Lung (tissue), 17 donors: ENCODE measurements at places on chromosomes 5 and 9. TPM values are rescaled to one million over a fixed set of nuclear protein-coding genes. Genes with fewer than 3 reads are reported as not detected.
A peak's percentile ranks its signal among the peaks of the same experiment; 100 is the strongest.

Gene CCDC192
- 0.40 TPM for total RNA-seq

Gene GARIN3
- total RNA-seq, result not detected

DNA sequence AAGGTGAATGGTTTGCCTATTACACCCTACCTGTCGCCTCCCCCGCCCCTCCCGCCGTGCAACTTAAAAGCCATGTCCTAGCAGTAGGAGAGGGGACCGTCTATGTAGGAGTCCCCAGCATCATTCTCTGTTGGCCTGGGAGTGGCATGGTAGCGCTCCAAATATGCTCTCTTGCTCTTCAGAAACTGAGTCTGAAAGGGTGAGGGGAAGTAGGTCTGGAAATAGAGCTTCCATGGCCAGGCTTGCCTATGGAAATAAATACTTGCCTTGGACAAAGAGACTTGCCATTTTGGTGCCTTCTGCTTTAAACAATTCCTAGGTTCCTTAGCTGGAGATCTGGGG is 1.4 kb downstream of the RGS7BP start:
- DNase-seq, result no peak
- no peaks in the 10 kb centered on the region for H3K4me1 ChIP-seq
- no peak overlapping the region for H3K27ac ChIP-seq
- no peaks in the 10 kb centered on the region for H3K27me3 ChIP-seq
- H3K36me3 ChIP-seq, result no peaks in the 10 kb centered on the region

- H3K27me3 ChIP-seq, result peaks cover 84% of the 10 kb centered on the region
- H3K4me3 ChIP-seq, result no peak overlapping the region
- H3K36me3 ChIP-seq, result no peaks in the 10 kb centered on the region
- H3K27ac ChIP-seq, result no peak overlapping the region
Observed at GRCh38 chr5:73303148-73304079, 130.4 kb downstream of the TMEM174 start.

Gene TAF11L10
- not detected for total RNA-seq

DNA sequence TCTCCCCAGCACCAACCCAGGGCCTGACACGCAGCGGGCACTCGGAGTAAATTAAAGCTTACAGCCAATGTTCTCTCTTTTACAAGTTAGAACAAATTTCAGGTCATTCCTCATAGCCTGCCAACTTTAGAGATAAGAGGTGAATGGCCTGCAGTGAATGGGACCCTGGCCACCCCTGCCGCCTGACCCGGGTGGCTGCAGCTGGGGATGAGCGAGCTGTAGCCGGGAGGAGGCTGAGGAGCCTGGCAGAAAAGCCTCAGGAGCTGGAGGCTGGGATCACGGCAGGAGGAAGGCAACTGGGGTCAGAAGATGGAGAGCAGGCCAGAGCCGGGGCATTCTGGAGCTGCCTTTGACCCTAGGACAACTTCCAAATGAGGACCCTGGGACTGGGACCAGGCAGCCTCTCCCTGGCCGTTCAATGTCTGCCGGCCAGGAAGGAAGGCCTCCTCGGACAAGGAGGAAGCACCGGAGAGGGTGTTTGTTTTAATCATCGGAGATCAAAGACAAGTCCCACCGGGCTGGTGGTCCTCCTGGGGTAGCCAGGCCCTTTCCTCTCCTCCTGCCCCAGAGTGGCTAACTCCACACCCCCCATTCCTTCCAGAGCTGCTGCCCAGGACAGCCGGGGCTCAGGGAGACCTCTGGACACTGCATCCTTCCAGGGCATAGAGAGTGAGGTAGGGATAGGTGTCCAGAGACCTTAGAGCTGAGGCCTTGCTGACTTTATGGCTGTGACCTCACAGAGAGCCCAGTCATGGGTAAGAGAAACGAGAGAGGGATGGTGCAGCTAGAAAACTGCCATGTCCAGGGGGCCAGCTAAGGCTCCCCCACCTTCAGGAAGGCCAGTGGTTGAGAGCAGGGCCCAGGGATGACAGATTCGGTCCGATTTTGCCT is 87.3 kb upstream of the LMX1B start:
- H3K36me3 ChIP-seq, result no peaks in the 10 kb centered on the region
- H3K4me3 ChIP-seq, result no peak overlapping the region
- DNase-seq, result no peak
- no peak overlapping the region for H3K27ac ChIP-seq
- peaks cover 4% of the 10 kb centered on the region for H3K27me3 ChIP-seq

Gene ORM2
- 0.77 TPM for total RNA-seq

Gene EGFLAM
- total RNA-seq, result 0.52 TPM

Gene GDA
- total RNA-seq, result 0.61 TPM

DNA sequence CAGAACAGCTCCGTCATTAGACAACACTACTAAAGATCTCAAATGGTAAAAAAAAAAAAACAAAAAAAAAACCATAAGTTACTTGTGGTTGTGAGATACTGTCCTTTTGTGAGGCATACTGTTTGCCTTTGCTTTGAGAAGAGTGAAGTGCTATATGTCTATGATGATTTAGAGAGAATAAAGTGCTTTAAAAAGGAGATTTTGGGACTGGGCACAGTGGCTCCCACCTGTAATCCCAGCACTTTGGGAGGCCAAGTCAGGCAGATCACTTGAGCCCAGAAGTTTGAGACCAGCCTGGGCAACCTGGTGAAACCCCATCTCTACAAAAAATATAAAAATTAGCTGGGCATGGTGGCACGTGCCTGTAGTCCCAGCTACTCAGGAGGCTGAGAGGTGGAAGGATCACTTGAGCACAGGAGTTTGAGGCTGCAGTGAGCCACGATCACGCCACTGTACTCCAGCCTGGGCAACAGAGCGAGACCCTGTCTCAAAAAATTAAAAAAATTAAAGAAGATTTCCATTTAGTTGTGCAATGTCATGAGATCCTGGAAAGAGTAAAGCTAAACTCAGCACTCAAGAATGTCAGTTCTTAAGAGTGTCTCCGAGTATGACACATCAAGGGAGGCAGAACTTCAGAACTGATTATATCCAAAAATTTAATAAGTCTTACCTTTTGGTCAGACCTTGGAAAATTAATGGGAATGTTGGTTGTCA is 87.3 kb downstream of the PRDM6 start:
- no peak overlapping the region for H3K4me3 ChIP-seq
- peaks cover 16% of the 10 kb centered on the region for H3K36me3 ChIP-seq
- DNase-seq, result no peak

GRCh38 chr9:113463418-113464285 is at the start of gene RGS3:
TSS of gene RGS3 (plus strand) at chr9:113463727. CDS start at chr9:113463803, 76 bp downstream.
- H3K27ac ChIP-seq, result peak within 1 kb of the TSS; percentile 78
- peaks cover 15% of the 10 kb centered on the region for H3K27me3 ChIP-seq
- H3K4me3 ChIP-seq, result peak within 1 kb of the TSS; percentile 18
- no peaks in the 10 kb centered on the region for H3K4me1 ChIP-seq

DNA sequence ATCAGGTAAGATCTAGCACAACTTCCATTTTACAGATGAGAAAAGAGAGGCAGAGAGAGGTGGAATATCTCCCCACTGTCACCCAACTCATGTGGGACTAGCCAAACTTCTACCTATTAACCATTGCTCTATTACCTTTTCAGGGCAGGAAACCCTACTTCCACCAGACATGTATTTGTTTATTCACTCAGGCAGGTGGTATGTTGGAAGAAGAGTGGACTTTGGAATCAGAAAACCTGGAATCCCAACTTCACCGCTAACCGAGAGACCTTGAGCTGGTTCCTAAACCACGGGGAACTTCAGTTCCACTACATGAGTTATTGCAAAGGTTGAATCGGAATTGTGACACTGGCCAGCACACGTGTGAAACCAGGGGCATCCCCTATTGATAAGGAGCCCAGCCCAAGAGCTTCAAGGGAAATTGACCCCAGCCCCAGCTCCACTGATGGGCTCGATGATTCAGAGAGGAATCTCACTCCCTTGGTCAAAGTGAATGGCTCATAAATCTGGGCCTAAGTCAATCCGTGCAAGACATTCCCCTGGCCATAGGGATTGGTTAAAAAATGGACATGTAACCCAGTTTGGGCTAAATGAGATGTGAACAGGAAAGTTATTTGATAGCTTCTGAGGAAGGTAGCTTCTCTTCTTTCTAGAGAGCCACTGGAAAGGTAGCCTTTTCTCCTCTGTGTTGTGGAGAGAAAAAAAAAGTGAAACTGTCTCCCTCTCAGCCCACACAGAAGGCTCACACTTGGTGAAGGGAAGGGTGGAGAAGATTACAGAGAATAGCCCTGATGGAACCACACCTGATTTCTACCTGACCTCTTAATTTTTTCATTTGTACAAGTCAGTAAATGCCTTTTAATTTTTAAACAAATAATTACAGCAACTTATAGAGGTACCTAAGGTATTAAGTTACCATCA is 5.5 kb upstream of the GLIS3 start:
- no peak overlapping the region for H3K4me3 ChIP-seq
- H3K27me3 ChIP-seq, result no peaks in the 10 kb centered on the region
- no peaks in the 10 kb centered on the region for H3K36me3 ChIP-seq

Gene CDKN2B
- total RNA-seq, result 16.1 TPM

DNA sequence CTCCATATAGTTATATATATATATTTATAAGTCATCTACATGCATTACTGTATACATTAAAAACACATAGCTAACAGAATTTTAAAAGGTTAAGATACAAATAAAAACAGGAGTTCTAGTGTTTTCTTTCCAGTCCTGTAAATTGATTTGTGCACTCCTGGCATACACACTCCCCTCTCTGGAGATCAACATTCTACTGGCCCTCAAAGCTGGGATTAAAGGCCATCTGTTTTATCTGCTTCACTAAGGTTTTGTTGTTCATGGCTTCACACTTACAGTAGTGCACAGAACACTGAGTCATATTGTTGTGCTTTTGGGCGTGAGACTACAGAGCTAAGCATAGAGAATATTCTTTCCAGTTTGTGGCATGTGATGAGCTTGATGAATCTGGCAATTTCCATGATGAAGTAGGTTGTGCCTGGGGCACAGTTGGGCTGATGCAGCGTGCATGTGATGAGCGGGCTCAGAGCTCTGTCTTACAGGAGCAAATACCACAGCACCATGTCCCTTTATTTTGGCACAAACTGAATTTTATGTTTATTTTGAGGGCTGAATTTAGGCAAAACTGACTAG is 98.2 kb downstream of the TAF11L14 start:
- H3K4me3 ChIP-seq, result no peak overlapping the region
- H3K27me3 ChIP-seq, result no peaks in the 10 kb centered on the region
- DNase-seq, result no peak
- no peak overlapping the region for H3K27ac ChIP-seq
- H3K4me1 ChIP-seq, result no peaks in the 10 kb centered on the region
- no peaks in the 10 kb centered on the region for H3K36me3 ChIP-seq

GRCh38 chr9:8234316-8234715 is 434.7 kb upstream of the DMAC1 start:
- H3K36me3 ChIP-seq, result no peaks in the 10 kb centered on the region
- no peak overlapping the region for H3K27ac ChIP-seq
- H3K4me3 ChIP-seq, result no peak overlapping the region
- no peaks in the 10 kb centered on the region for H3K27me3 ChIP-seq
- no peak for DNase-seq
- H3K4me1 ChIP-seq, result peaks cover 7% of the 10 kb centered on the region

Gene FAF2
- 40.1 TPM for total RNA-seq

- H3K4me3 ChIP-seq, result no peak overlapping the region
- H3K27ac ChIP-seq, result no peak overlapping the region
- DNase-seq, result peak; percentile 42
- H3K36me3 ChIP-seq, result no peaks in the 10 kb centered on the region
- H3K27me3 ChIP-seq, result no peaks in the 10 kb centered on the region
Observed at GRCh38 chr5:9587135-9587534, 41.3 kb upstream of the SEMA5A start.

DNA sequence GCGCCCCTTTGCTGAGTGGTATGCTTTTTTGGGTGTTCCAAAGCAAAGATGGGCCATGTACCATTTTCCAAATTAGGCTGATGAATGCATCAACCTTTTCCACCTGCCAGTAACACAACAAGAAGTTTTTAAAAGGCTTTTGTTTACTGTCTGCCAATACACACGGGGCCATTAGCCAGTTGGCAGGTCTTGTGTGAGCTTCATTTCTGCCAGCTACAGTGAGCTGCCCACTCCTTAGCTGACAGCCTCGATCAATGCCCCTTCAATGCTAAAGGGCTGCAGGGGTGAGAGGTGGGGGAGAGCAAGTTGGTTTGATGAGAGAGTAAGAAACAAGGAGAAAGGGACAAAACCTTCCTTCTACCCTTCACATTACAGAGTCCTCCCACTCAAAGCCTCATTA is 128.7 kb downstream of the C5orf15 start:
- H3K36me3 ChIP-seq, result no peaks in the 10 kb centered on the region
- no peaks in the 10 kb centered on the region for H3K4me1 ChIP-seq
- H3K4me3 ChIP-seq, result no peak overlapping the region

DNA sequence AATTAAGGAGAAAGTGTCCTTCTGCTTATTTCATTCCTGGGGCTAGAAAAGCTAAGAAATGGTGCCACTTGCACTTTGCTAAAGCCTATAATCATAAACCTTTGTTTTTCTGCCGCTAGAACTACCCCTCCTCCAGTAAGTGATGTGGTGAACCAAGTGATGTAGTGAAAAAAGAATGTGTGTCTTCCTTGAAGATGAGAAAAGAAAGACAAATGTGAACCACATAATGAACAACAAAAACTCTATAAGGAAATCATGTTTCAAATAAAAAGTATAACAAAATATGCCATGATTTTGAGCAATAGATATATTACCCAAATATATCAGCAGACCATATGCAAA is 179.0 kb upstream of the SGCD start:
- no peak overlapping the region for H3K4me3 ChIP-seq
- DNase-seq, result no peak
- H3K27ac ChIP-seq, result no peak overlapping the region
- H3K27me3 ChIP-seq, result no peaks in the 10 kb centered on the region
- H3K36me3 ChIP-seq, result no peaks in the 10 kb centered on the region

DNA sequence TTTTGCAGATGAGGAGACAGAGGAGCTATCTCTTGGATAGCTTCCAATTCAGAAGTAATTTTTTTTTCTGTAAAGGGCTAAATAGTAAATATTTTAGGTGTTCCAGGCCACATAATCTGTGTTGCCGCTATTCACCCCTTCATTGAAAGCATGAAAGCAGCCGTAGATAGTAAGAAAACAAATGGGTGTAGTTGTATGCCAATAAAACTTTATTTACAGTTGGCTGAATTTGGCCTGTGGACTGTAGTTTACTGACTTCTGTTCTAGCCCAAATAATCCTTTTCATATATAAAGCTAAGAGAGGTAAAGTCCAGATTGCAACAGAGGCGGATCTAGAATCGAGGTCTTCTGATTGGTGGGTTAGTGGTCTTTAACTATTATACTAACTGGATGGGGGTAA is 128.9 kb downstream of the SLF1 start:
- H3K4me1 ChIP-seq, result no peaks in the 10 kb centered on the region
- H3K27me3 ChIP-seq, result no peaks in the 10 kb centered on the region
- no peaks in the 10 kb centered on the region for H3K36me3 ChIP-seq
- no peak overlapping the region for H3K4me3 ChIP-seq

Gene MTMR12
- 34.2 TPM for total RNA-seq

DNA sequence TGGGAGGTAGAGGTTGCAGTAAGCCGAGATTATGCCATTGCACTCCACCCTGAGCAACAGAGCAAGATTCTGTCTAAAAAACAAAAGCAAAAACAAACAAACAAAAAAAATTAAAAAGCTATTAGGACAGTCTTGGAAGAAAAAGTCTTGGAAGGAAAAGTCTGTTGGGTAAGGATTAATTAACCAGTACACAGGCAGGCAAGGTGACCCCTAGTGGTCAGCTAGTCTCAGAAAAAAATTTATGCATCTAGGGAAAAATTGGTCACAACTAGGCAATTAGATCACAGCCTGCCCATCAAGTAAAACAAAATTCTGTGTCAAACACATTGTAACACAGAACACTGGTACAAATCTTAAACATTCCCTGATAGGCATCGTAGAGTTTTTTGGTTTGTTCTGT is 6.7 kb upstream of the ANKRD18B start:
- H3K4me3 ChIP-seq, result no peak overlapping the region
- H3K4me1 ChIP-seq, result no peaks in the 10 kb centered on the region
- DNase-seq, result peak; percentile 49
- no peaks in the 10 kb centered on the region for H3K36me3 ChIP-seq

Gene DMRT3
- not detected for total RNA-seq
